ENCODE measurements at places on chromosomes 1 and 21. TPM values are rescaled to one million over a fixed set of nuclear protein-coding genes. Genes with fewer than 3 reads are reported as not detected.
A peak's percentile ranks its signal among the peaks of the same experiment; 100 is the strongest.

DNA sequence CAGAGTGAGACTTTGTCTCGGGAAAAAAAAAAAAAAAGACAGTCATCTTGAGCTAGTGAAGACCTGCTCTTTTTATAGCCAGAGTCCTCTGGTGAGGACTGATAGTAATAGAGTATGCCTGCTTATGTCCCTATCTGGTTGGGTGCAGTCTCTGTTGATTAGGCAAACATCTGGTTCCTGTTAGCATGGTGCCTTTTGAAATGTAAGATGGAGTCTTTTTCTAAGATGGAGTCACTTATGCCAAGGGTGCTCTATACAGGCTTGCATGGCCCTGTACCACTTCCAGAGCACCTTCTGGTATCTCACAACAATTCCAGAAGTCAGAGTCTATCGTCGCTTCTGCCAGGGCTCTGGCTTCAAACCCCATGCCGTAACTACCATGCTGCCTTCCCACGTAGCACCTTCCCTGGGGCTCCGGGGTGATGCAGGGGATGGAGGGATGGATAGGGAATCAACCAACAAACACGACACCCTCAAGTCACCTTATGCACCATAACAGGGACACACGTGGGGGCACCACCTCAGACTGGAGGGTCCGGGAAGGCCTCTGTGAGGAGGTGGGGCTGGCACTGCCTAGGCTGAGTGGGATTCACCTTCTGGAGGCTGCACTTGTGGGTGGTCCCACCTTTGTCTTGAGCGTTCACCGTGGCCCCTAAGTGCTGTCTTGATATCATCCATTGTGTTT lies 11.6 kb upstream of the PADI6 start:
- no peak for DNase-seq

- peak; percentile 30 for DNase-seq
Observed at GRCh38 chr1:153353226-153353947, 4.3 kb upstream of the S100A9 start.

GRCh38 chr1:205783904-205784303 lies 8.6 kb upstream of the RAB29 start:
- no peak for DNase-seq

- DNase-seq = no peak
Observed at GRCh38 chr1:12677565-12677964, 33.7 kb downstream of the AADACL4 start.

DNA sequence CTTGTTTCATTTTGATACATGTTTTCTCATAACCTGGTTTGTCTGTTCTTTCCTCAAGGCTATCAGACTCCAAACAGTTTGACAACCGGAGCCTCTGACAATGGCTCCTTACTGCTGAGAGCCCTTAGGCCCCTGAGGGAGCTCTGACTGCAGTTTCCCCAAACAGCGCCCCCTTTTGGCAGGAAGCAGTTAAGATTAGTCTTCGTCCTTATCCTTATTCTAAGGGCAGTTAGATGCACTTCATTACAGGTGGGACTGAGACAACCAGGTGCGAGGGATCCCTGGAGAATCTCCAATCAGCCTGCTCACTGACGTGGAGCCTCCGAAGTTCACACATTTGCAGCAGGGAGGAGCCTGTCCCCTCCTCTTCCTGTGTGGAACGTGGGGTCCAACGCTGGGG lies 393.1 kb downstream of the BRINP3 start:
- no peak for DNase-seq

GRCh38 chr1:201309416-201309815 lies 26.1 kb downstream of the PKP1 start:
- DNase-seq = peak; percentile 51

Gene CA14
- total RNA-seq = 2.7 TPM

Gene PADI1
- not detected for total RNA-seq

Gene PDZK1IP1
- 0.75 TPM for total RNA-seq

Gene SV2A
- 0.51 TPM for total RNA-seq

Gene KDF1
- 1.4 TPM for total RNA-seq
